SW 1271 (cell line): ENCODE measurements at places on chromosomes 4 and X.
A peak's percentile ranks its signal among the peaks of the same experiment; 100 is the strongest.

GRCh38 chr4:54254116-54254914, 25.2 kb downstream of the PDGFRA start:
- DNase-seq: no peak

- DNase-seq: no peak
Observed at GRCh38 chrX:24988314-24988713, 27.5 kb downstream of the ARX start.

DNA sequence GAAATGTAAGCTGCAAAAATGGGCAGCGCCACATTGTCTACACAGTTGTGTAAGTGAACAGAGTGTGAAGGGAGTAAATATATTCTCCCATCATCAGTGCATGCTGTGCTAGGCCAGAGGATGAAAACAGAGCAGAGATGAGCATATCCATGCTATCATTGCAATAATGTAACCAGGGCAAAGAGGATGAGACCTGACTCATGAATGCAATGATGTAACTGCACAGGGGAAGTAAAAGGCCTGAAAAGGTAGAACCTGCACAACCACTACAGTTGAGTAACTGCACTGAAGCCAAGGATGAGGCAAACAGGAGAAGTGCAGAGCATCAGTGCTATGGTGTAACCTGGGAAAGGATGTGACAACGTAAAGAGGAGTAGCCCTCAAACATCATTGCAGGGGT, 220.4 kb upstream of the FAM47C start:
- DNase-seq: no peak

DNA sequence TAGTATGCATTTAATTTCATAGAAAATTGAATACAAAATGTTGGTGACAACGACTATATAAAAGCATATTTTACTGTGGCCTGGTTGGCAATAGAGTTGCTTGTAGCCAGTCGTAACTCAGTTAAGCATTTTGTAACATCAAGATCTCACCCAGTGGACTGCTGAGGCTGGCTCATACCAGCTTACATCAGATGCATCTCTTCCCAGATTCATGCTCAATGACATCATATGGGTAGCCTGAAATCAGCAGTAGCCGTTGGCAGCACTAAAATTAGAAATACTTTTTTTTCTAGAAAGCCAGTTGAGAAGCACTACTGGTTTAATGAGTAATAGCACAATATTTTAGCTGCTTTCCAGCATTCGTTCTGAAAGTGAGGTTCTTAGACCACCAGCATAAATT, 341.2 kb downstream of the TECRL start:
- DNase-seq: no peak

GRCh38 chr4:76950956-76951671, 1.6 kb downstream of the SEPTIN11 start:
- DNase-seq: no peak

DNA sequence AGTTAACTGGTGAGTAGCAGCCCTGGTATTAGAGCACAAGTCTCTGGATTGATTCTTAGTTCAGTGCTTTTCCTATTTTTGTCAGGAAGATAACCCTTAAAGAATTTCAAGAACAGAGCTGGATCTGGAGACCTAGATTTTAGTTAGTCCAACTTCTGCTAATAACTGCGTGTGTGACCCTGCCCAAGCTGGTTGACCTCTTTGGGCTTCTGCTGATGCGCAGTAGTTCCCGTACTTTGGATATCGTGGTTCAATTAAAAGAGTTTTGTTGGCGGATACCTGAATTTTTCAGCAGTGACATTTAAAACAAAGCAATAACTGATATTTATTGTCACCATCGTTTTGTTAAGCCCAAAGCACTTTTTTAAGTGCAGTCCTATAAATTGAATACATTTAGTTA, 9.3 kb downstream of the MSMO1 start:
- DNase-seq: no peak

DNA sequence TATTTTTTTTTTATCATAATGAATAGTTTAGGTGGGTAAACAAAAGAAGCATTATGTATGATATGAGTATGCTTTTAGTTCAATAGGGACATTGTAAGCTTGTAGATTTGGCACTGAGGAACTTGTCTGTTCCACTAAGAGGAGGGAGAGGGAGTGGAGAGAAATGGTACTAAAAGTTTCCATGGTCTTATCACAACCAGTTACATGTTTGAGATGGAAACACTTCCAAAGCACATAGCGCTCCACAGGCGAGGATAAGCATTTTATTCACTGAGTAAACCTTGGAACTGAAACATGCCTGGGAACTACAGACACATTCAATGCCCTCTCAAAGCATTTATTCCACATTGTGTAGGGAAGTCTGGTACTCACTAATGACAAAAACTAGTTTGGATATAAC, 15.5 kb downstream of the MYOZ2 start:
- DNase-seq: no peak

- DNase-seq: no peak
Observed at GRCh38 chrX:48357681-48358080, 1.2 kb upstream of the SSX3 start.

DNA sequence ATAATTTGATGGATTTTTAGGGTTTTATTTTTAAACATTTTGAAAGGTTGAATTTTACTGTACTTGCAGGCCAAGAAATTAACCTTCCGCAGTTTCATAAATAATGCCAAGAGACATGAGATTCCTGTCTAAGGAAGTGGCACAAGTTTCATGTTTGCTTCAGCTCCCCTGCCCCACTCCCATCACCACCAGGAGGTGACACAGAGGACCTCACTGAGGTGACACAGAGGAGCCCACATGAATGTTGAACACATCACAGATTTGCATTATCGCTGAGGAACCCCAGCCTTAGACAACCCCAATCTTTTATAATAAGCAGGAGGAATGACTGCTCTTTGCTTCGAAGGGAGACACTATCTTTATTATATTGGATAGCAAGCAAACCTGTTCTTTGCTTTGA, 491.4 kb upstream of the ATOH1 start:
- DNase-seq: no peak

DNA sequence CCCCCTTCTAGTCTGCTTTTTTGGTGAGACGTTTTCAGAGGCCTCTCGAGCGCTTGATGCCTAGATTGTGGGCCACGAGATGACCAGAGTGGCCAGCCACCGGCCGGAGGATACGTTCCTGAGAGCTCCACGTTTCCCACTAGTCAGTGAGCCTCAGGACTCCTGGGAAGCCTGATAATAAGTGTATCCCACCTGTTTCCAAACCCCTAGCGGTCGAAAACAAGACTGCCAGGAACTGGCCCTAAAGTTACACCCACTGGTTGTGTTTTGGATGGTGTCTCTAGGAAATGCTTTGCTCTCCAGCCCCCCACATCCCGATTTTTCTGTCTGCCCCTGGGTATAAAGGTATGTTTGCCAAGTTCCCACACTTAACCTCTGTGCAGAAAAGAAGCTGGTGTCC, 4.6 kb upstream of the RS1 start:
- DNase-seq: no peak

GRCh38 chrX:1386338-1387127, 5.4 kb downstream of the SLC25A6 start:
- DNase-seq: no peak

DNA sequence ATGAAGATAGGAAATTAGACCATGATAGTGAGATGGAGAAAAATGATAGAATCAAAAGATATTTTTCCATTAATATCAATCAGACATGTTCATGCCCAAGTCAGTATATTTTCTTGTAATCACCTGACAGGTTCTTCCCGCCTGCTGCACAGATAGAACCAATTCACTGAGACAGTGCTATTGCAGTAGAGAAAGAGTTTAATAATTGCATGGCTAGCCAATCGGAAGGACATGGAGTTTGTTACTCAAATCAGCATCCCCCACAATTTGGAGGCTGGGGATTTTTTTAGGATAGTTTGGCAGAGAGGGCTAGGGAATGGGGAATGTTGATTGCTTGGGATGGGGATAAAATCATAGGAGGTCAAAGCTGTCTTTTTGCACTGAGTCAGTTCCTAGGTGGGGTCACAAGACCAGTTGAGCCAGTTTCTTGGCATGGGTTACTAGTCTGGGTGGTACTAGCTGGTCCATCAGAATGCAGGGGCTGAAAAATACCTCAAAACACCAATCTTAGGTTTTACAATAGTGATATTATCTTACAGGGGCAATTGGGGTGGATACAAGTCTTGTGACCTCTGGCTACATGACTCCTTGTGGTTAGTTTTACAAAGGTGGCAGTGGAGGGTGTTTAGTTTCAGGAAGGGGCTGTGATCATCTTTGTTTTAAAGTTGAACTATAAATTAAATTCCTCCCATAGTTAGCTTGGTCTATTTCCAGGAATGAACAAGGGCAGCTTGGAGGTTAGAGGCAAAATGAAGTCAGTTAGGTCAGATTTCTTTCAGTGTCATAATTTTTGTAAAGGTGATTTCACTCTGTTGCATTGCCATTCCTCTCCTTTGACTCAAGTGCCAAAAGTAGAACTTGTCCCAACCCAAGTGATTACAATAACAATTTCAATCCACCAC, 100.3 kb upstream of the PDE5A start:
- DNase-seq: no peak

GRCh38 chrX:148741441-148741840, 241.0 kb downstream of the AFF2 start:
- DNase-seq: no peak

GRCh38 chr4:153275380-153276276, 68.9 kb upstream of the MND1 start:
- no peak for DNase-seq

DNA sequence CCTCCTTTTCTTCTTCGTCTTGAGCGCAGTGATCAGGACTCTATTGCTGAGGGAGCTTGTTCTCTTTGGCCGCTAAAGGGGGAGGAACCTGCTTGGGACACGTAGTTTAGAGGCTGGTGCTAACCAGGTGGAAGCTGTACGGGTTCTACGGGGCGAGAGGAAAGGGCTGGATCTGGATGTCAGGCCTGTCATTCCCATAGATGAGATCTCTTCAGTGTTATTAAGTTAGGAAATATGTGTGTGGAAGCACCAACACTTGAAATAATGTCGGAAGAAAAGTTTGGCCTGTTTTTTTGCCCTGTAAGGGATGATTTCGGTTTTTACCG, 643 bp downstream of the SRP72 start:
- DNase-seq: peak; percentile 15

DNA sequence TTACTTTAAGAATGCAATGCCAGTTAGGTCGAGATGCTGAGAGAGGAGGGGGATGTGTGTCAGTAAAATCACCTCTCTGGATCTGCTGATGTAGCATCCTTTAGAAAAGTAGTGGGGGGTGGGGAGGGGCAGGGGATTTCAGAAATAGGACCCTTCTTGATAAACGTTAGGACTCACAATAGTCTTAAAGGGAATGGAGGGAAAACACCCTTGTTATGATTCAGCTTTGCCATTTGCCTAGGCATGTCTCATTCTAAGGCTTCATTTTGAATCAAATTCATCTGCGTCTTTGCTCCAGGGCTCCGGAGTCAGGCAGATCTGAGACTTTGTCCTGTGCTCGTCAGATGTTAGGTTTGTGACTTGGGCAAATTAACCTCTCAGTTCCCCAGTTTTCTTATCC, 879 bp downstream of the SH2D1A start:
- no peak for DNase-seq

DNA sequence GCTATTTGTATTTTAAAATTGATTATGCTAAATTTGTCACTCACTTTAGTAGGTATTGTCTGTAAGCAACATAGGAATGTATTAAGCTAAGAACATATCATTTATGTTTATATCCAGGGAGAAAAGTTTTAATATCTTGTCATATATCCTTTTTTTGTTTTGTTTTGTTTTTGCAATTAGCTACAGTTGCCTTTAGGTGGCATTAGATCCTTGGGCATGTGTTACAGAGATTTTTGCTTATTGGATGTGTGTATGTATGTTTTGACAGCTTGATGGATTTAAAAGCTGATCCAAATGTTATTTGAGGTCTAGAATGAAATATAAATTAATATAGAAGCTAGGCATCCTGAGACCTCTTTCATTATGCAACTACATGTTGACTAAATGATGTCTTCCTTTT, 36.1 kb upstream of the OTUD4 start:
- DNase-seq: no peak

DNA sequence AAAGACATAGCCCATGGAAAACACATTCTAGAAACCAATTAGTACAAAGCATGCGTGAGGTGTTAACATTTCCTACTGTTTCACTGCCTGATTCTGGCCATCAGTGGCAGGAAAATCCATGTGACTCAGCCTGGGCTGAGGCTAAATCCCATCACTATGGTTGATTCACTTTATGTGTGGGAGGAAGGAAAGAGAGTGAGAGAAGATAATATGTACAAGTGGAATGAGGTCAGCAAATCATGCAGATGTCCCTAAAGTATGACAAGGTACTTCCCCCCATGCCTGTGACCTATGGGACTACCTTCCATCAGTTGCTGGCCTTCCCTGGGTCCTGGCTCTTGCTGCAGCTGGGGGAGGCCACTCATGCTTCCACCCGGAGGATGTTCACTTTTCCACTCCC, 64.2 kb upstream of the MAP3K15 start:
- no peak for DNase-seq

- no peak for DNase-seq
Observed at GRCh38 chr4:168291242-168291641, 27.3 kb downstream of the DDX60 start.

- no peak for DNase-seq
Observed at GRCh38 chr4:8761824-8762205, 109.8 kb downstream of the HMX1 start.

DNA sequence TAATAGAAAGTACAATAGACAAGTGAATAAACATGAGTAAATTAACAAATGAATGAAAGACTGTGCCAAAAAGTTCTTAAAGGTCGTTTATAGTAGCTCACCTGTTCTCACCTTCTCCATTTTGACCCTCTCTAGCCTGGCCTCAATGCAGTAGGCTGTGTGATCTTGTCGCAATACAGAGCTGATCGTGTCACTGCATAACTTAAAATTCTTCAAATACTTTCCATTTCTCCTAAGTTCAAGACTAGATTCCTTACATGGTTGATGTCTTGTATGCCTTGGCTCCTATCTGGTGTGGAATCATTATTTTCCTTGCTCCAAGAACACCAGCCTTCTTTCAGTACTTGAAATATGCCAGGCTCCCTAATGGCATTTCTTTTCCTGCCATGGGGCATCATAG, 9.5 kb upstream of the GABRA2 start:
- DNase-seq: no peak

DNA sequence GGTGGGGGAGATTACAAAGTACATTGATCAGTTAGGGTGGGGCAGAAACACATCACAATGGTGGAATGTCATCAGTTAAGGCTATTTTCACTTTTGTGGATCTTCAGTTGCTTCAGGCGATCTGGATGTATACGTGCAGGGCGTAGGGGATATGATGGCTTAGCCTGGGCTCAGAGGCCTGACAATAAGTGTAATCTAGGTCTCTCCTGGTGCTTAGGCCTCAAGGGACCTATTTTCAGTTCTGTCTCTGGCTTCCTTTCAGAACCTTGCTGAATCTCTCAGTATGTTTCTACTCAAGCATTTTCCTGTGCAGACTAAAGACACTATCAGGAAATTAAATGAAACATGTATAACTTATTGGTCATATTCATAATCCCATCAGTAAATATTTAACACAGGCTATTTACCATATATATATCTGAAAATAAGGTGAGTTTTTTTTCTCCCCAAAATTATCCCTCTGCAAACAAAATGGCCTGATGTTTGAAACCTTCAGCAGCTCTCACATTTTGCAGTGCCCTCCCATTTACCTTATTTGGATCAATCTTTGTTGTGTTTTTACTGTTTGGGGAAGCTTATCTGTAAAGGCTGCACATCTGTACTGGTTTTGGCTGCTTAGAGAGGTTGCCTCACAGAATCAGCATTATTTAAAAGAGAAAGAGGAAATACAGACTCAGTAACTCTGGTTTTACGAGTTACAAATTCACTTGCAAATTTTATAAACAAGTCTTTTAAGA, 2.3 kb upstream of the ZCCHC4 start:
- DNase-seq: no peak
